ENCODE measurements at places on chromosomes 13 and 19.

GRCh38 chr13:26220575-26220974, 1.5 kb downstream of the RNF6 start:
- peak; percentile 74 for DNase-seq

DNA sequence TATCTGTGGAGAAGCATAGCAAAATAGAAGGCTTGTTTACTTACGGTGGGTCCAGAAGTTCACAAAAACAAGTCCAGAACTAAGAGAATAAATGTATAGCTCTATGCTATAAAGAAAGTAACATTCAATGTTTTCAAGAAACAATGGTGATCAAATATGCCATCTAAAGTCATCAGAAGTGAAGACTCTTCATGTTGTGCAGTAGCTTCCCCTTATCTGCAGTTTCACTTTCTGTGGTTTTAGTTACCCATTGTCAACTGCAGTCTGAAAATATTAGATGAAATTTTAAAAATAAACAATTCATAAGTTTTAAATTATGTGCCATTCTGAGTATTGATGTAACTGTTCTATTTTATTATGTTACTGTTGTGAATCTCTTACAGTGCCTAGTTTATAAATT, 72.5 kb downstream of the EDNRB start:
- no peak for DNase-seq

DNA sequence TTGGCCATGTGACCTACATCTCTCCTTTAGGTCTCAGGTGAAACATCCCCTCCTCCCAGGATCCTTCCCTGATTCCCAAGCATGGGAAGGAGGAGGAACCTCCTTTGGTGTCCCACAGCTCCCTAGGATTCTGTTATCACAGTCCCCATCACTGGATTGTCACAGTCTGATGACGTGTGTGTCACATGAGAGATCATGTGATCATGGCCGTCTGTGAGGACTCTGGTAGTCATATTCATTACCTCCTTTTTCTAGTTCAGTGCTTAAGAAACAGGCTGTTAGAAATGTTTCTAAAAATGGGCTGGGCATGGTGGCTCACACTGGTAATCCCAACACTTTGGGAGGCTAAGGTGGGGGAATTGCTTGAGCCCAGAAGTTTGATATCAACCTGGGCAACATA, 3.0 kb downstream of the DHX34 start:
- DNase-seq, result no peak

GRCh38 chr13:42413484-42413815, 141.5 kb downstream of the AKAP11 start:
- DNase-seq, result no peak

DNA sequence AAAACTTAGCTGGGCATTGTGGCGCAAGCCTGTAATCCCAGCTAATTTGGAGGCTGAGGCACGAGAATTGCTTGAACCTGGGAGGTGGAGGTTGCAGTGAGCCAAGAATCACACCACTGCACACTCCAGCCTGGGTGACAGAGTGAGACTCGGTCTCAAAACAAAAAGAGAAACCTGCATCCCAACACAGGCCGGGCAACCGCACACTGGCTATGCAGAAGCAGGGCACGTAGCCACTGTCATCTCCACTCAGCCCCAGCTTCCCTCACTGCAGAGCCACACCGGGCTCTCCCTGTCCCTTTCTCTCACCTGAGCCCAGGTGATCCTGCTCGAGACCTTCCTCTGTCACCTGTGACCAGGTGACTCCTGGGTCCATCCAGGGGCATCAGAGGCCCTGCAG, 11.7 kb downstream of the ELL start:
- DNase-seq, result no peak

- DNase-seq, result no peak
Observed at GRCh38 chr19:3576696-3577443, 4.1 kb downstream of the HMG20B start.

- no peak for DNase-seq
Observed at GRCh38 chr13:74280093-74280794, 146.0 kb upstream of the KLF12 start.

- no peak for DNase-seq
Observed at GRCh38 chr19:50708179-50708879, 11.3 kb downstream of the SHANK1 start.

DNA sequence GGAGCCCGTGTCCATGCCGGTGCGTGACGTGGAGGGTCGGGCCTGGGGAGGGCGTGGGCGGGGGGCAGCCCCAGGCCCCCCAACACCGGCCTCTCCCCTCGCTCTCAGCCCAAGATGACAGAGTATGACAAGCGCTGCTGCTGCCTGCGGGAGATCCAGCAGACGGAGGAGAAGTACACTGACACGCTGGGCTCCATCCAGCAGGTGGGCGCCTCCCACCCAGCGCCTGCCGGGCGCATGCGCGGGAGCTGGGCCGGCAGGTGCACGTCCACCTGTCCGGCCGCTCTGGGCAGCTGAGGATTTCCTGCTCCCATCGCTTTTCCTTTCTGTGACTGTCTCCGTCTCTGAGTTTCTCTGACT, 49.8 kb downstream of the VAV1 start:
- DNase-seq, result no peak

GRCh38 chr19:55303477-55303876, 19.7 kb downstream of the BRSK1 start:
- no peak for DNase-seq
